ENCODE measurements at places on chromosomes 5 and 9.
A peak's percentile ranks its signal among the peaks of the same experiment; 100 is the strongest.

GRCh38 chr9:105413525-105413924 is 34.3 kb upstream of the FSD1L start:
- DNase-seq: no peak

DNA sequence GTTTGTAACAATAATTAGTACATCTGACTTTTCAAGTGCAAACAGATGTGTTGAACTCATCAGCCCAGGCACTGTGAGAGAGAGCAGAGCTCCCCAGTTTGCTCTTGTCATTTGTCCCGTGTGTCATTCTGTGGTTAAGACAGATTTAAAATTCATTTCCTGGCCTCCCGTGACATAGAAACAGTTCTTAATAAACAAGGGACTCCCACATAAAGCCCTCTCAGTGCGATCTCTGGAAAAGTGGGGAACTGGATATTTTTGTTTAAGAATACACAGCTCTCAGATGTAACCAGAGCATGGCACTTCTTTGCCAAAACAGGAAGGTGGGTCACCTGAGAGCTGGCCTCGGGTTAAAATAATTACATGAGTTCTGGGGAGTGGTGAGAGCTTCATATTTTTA is 58.6 kb downstream of the PRKACG start:
- no peak for DNase-seq

- DNase-seq: no peak
These were observed 27.7 kb upstream of the DAPK1 start for GRCh38 chr9:87469793-87470465.

GRCh38 chr5:53971131-53971530 is 339.2 kb downstream of the ARL15 start:
- DNase-seq: no peak

GRCh38 chr9:4986296-4986695 is 1.2 kb downstream of the JAK2 start:
- no peak for DNase-seq

GRCh38 chr5:175606409-175606808 is 51.5 kb upstream of the HRH2 start:
- no peak for DNase-seq

DNA sequence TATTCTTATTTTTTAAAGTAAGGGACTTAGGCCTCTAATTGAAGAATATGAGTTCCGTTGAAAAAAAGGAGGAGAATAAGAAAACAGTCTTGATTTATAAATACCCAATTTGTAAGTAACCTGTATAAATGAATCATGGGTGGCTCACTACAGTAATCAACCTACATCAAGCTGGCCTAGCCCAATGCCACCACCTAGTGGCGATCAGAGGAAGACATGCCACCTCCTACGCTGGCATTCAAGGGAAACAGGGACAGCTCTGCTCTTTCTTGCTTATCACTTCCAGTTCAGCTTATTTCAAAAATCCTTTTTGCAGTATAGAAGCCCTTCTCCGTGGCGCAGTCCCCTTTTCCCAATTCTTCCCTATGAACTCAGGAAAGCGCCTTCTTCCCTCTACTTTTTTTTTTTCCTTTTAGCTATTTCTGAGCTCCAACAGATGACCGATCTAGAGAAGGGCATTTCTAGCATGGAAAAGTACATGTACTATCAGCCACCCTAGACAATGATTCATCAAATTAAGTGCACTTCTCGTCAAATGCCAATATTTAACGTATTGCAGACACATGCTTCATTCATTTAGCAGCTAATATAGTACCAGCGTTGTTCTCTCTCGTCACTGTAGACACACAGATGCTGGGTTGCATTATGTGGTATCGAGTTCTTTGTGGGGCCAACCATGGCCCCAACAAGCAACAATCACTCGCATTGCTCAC is 28.3 kb downstream of the PTPN3 start:
- DNase-seq: peak; percentile 85

DNA sequence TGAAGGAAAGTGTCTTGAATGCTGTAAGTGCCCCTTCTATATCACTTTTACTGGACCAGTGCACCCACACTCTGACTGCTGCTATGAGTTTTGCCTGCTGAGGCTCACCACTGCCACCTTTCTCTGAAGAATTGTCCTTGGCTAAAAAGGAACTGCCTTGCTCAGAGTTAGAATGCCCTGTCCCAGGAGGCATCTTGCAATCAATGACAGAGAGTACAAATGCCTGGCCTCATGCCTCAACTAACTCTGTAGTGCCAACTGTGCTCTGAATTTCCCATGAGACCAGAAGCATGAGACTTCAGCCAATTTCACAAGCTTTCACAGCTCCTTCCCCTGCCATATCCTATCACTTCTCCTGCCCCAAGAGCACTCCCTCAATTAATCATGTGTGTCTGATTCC is 569.7 kb downstream of the ZNF608 start:
- DNase-seq: peak; percentile 64

DNA sequence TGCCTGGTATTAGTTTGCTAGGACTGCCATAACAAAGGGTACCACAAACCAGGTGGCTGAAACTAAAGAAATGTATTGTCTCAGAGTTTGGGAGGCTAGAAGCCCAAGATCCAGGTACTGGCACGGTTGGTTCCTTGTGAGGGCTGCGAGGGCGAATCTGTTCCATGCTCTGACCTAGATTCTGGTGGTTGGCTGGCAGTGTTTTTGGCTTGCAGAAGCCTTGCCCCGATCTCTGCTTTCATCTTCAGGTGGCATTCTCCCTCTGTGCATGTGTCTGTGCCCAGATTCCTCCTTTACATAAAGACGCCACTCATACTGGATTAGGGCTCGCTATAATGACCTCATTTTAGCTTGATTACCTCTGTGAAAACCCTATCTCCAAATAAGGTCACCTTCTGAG is 36.7 kb downstream of the RAI14 start:
- DNase-seq: no peak

DNA sequence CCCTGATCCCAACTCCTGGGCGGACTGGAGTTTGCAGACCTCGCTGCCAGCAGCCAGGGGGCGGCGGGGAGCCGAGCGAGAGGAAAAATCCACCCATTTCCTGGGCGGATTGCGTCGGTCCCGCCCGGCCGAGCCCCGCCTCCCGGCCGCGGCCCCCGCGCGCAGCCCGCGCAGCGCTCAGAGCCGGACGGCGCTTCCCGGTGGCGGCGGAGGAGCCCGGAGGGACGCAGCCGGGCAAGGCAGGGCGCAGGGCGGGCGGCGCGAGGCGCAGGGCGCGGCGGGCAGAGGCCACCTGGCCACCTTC is at the start of gene OLFM1:
Gene OLFM1, plus strand, starts transcription at position 180 of the 304 bp plus-strand sequence. CDS start 322 bp downstream, outside the sequence.
- peak; percentile 83 for DNase-seq

DNA sequence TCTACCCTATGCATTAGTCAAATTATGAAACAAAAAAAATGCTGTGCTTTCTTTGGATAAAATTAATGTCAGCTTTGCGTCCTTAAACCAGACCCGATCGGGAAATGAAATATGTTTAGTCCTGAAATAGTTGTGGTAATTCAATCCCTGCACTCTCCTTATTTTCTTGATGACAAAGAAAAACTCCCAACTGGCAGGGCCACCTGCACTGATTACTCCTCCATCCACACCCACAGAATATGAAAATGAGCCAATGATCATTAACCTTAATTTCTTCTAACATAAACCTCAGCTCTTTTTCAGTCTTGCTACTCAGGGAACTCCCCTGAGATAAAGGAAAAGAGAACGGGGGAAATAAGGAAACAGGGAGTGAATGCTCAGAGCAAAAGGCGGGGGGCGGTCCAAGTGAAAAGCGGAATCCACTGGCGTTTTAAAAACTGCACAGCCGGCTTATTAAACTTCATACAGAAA is 245.3 kb downstream of the BNC2 start:
- no peak for DNase-seq

DNA sequence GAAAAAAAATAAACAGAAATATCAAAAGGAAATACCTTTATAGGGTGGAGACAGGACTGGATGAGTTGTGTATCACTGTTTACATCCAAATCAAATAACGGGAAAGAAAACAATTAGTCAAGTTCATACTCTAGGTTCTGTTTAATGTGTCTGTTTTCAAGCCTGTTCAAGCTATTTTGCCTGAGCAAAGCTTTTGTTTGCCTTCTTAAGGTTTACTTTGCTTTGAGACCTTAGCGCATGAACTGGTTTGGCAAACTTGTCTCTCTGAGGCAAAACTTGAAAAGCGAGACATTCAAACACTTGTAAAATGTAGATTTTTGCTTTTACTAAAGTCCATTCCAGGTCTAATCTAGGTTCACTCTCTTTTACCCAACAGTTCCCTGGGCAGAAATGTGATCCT is 174.1 kb upstream of the RFX3 start:
- DNase-seq: no peak

DNA sequence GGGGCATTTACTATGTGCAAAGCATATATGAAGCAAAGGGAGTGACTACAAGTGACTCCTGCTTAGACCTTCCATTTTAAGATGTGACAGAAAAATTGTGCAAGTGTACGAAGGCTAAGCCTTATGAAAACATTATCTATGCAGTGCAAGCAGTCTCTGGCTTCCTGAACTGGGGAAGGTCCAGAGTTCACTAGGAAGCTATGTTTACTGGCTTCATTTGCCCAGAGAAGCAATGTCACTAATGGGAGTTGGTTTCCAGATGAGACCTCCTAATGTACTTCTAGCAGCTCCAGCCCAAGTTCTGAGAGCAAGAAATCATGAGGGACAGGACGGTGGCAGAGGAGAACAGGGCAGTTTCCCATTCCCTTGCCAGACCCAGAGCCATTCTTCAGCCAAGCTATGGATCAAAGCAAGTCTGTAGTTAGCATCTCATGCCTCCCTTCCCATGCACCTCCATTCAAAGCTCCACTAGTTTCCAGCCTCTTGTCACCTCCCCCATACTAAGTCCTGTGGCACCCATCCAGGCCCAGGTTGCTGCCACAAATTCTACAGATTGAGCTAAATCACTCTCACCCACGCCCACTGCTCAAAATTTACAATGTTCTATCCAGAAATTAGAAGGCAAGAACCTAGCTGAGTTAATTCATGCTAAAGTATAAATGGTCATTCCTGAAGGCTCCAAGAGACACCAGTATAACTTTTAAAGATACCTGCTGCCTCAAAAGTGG is 21.8 kb downstream of the MCTP1 start:
- no peak for DNase-seq

GRCh38 chr9:119094086-119094485 is 275.1 kb downstream of the BRINP1 start:
- no peak for DNase-seq

DNA sequence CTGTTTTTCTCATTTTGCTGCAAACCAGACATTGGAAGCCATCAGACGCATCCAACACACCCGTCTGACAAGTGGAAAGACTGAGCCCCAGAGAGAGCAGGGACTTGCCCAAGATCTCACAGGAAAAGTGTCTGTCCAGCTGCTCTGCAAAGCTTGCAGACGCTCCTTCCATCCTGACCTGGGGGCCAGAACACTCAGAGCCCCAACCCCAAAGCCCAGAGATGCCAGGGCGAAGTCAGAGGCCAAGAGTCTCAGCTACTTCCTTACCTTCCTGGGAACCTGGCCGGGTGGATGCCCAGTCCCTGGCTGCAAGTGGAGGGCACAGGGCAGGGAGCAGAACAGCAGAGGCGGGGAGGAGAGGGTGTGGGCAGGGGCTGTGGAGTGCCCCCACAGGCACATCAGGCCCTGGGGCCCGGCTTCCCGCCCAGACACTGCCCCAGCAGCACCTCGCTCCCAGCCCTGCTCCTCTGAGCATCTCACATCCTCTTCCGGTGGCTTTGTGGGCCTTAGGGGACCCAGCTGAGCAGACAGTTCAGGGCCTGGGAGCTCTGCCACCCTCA is 9.7 kb upstream of the RALGDS start:
- DNase-seq: no peak

DNA sequence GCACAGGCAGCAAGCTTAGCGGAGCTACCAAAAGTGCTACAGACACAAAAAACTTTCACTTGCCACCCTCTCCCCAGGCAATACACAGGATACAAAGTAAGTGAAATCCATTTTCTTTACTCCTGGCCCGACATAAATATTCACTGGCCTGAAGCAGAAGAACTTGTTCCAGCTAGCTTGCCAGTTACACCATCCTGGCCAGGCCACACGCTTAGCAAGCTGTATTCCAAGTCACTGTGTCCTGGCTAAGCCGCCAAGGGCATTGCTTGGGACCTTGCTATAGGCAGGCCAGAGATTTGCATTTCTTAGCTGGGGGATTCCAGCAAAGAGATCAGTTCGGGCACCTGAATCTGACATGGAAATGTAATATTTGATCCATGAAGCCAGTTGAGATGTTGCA is 71.0 kb upstream of the SLC1A3 start:
- DNase-seq: no peak

DNA sequence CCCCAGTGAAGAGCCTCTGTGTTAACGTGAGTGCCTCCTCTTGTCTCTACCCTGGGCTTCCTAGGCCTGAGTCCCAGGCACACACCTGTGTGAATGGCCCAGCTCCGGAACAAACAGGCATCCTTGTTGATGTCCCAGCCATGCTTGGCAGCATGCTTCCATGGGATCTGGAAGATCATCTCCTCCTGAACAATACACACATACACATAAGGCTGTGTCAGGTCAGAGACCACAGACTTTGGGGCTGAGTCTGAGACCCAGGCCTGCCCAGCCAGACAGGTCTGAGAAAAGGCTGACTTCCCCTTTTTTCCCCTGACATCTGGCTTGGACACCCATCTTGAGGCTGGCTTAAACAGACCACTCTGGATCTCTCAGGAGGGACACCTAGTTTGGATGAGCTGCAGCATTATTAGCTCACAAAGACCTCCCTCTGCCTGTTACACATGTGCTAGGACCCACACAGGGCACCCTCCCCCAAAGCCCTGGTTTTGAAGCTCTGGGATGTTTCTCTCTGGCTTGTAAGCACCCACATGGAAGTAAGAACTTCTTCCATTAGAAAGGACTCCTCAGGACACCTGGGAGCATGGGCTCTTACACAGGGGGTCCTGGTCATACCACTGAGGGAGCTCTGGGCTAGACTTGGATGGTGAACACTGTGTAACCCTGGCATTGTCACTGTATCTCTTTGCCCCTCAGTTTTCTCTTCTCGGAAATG is 2.6 kb downstream of the IRF1 start:
- no peak for DNase-seq

- DNase-seq: no peak
These were observed 36.7 kb upstream of the HMHB1 start for GRCh38 chr5:143775258-143775657.

- DNase-seq: no peak
These were observed 74.1 kb upstream of the CPEB4 start for GRCh38 chr5:173814053-173814452.

DNA sequence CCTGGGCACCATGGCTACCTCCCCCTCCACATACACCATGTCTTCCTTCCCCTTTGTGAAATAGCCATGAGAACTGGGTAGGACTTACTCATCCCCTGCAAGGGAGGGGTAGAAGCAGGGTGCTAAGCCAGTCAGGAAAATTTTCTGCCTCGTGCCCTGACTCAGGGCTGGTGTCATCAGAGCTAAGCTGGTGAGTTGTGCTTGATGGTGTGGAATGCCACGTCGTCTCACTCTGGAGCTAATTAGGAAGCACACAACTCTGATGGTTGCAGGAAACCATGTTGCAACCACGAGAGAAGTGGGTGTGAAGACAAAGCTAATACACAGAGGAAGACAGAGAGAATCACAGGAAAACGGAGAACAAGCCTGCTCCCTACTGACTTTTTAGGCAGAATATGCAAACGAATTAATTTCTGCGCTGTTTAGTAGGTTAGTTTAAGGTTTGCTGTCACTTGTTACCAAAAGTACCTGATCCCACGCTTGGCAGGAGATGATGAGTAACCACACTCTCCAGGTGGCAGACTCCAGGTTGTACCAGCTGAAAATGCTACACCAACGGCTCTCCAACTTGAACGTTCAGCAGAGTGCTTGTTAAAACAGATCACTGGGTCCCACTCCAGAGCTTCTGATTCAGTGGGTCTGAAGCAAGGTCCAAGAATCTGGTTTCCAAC is 54.5 kb downstream of the STK10 start:
- no peak for DNase-seq
